AG10803 (cell line): ENCODE measurements at places on chromosomes 3 and 15.

GRCh38 chr15:28985316-28985645, 99.5 kb downstream of the APBA2 start:
- no peak for DNase-seq

GRCh38 chr3:70097084-70097483, 97.6 kb downstream of the SAMMSON start:
- no peak for DNase-seq

DNA sequence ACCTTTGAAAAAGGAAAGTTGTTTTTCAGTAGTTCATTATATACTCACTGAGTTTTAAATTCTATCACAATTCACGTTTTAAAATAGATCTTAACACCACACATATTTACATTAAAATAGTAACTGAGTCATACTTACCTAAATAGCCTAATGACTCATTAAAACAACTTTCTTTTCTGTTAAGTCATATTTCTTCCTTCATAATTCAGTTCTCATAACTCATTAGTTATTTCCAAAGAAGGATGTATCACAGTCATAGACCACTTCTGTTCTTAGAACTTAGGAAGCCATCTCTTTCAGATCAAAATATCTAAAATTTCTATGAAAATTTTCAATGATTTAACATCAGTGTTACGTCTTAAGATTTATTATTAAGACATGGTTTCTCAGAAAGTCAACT, 885.9 kb downstream of the FHIT start:
- DNase-seq = no peak

DNA sequence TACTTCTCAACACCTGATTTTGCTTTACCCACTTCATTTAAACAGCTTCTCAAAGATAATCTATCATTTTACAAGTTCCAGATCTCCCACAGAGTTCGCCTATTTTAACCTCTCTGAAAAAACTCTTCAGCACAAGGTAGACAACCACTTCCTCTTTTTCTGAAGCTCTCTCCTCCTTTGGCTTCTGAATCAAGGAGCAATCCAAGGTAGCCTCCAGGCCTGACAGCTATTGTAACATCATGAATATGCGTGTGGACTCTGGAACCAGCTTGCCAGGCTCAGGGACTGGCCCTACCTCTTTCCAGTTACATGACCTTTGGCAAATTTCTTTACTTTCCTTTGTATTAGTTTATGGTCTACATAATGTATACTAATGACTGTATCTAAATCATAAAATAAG, 405.9 kb upstream of the ZNF385D start:
- DNase-seq = no peak

- no peak for DNase-seq
Measured at GRCh38 chr15:58462547-58462946, 30.8 kb downstream of the LIPC start.

- no peak for DNase-seq
Measured at GRCh38 chr15:57387564-57388076, 11.3 kb downstream of the CGNL1 start.

DNA sequence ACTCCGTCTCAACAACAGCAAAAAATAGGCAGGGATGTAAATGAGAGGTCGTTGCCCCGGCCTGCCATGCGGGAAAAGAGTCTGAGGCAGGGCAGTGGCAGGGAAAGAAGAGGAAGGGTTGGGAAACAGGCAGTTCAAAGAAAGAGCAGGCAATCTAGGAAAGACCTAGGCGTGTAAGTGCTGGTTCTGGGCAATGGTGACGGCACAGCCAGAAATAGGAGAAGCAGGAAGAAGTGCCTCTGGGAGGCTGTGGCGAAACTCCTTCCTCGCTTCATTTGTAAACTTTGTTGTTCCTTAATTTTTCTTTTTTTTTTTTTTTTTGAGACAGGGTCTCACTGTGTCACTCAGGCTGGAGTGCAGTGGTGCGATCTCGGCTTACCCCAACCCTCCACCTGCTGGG, 4.3 kb downstream of the SLC51A start:
- DNase-seq = no peak

- DNase-seq = no peak
Measured at GRCh38 chr3:45753095-45753494, 43.2 kb downstream of the SLC6A20 start.

- no peak for DNase-seq
Measured at GRCh38 chr15:57883701-57884100, 177.2 kb downstream of the POLR2M start.

DNA sequence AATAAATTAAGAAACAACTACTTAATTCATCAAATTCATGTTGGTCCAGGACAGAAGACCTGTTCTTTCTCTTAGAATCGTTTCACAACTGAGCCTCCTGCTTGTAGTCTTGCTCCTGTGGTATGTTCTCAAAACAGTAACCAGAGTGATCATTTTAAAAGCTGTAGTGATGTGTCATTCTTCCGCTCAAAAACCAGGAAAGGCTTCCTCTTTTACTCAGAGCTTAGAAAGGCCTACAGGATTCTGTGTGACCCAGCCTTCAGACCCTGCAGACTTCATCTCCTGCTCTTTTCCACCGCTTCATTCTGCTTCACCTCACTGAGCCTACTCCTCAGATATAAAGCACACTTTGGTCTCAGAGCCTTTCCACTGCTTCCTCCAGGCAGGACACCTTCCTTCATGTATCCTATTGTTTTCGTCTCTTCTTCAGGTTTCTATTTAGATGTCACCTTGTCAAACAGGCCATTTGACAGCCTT, 22.7 kb downstream of the ST6GAL1 start:
- DNase-seq = no peak

DNA sequence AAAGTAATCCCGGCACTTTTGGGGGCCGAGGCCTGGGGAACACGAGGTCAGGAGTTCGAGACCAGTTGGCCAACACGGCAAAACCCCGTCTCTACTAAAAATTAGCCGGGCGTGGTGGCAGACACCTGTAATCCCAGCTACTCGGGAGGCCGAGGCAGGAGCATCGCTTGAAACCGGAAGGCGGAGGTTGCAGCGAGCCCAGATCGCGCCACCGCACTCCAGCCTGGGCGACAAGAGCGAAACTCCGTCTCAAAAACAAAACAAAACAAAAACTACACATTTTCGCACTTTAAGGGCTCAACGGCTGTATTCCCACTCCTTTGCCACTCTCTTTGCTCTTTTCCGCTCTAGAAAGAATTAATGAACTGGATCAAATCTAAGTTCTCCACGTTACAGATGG, 763 bp upstream of the TRNT1 start:
- no peak for DNase-seq

GRCh38 chr15:43429687-43430086, 58.8 kb downstream of the TUBGCP4 start:
- no peak for DNase-seq

- DNase-seq = no peak
Measured at GRCh38 chr3:139104062-139104461, 59.4 kb upstream of the PRR23C start.

- DNase-seq = peak; percentile 63
Measured at GRCh38 chr3:178078953-178079352, 457.3 kb upstream of the KCNMB2 start.

DNA sequence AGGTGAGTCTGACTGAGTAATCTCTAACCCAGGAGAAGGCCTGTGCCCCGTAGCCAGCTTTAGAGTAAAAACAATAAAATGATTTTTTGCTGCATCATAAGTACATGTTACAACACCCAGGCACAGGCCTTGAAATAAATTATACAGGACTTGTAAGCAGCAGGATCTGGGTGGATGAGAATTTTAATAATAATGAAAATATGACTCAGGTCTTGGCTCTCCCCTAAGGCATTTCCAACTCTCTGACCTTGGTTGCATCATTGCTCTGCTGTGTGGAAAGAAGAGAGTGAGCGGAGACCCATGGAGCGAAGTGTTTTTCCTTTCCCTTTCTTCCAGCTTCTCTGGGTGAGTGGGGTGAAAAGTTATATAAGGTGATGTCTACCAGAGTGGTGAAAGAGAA, 44.6 kb downstream of the EOMES start:
- peak; percentile 98 for DNase-seq

DNA sequence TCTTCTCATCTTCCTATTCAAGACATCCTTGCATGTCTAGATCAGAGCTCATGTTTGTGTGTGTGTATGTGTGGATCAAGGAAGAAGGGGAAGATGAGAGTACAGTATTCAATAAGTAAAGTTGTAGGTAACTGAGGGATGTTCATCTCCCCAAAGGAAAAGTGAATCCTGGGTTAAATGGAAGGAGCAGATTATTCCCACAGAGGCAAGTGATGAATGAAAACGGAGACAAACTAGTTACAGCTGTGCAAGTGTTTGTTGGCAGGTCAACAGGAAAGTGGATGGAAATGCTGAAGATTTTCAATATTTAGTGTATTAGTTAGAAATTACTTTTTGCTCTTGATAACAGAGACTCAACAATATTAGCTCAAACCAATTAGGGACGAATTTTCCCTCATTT, 84.2 kb upstream of the PDZRN3 start:
- no peak for DNase-seq

- DNase-seq = peak; percentile 12
Measured at GRCh38 chr3:50623840-50624474, 7.0 kb downstream of the MAPKAPK3 start.

- DNase-seq = no peak
Measured at GRCh38 chr3:168417016-168417415, 321.3 kb upstream of the GOLIM4 start.

DNA sequence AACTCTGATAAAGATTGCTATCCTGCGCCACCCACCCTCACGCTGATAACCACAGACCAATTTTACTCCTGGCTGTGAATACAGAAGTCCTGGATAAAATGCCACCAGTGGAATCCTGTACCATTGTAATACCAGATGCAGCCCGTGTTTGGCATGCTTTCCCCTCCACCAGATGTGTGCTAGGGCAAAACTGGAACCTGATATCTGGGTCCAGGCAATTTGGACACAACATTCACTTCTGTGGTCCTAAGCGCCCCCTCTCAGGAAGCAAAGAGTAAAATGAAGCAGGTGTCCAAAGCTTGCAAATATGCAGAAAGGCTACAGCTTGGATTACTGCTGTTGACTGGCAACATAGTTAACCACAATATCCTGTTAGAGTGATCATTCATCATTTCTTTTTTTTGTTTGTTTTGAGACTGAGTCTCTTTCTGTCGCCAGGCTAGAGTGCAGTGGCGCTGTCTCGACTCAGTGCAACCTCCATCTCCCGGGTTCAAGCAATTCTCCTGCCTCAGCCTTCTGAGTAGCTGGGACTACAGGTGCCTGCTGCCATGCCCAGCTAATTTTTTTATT, 32.8 kb downstream of the LOXL1 start:
- peak; percentile 34 for DNase-seq

DNA sequence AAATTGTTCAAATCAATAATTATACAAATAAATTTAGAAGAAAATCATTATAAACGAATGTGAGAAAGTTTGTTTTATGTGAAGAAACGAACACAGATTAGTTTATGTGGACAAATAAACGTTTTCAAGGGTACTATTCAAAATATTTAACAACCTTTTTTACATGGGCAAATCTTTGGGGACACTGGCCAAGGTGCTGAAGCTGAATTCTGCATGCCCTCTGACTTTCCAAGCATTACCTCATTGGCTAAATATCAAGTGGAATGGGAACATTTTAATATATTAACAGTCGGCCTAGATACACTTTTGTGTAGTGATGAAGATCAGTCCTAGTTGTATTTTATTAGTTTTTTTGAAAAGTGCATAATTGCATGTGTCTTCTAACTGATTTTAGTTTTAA, 636.4 kb upstream of the DPPA4 start:
- no peak for DNase-seq

DNA sequence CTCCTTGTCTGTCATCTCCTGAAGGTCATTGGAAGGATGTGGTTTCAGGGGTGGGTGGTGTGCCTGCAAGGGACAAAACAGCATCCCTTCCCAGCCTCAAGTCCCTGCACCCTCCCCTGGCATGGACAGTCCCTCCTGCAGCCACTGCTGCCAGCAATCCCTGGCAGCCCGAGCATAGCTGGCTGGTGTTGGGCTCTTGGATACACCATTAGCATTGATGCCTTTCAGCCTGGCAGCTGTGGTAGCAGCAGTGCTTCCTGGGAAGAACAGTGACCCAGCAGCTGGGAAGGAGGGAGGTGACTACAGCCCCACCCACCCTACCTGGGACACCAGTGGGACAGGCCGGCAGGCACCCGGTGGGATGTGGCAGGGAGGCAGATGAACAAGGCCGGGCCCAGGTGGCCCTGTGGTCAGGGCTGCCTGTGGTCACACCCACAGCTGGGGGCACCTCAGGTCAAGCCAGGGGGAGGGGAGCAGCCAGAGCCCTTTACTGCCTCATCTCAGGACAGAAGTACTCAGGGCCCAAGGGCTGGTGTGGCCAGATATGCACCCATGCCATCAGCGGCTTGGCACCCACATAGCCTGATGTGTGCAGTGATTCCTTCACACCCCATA, 32.9 kb upstream of the TMEM115 start:
- DNase-seq = no peak

GRCh38 chr3:152460936-152461335, 192.2 kb downstream of the MBNL1 start:
- DNase-seq = no peak

GRCh38 chr3:140832883-140833282, 108.8 kb upstream of the SLC25A36 start:
- no peak for DNase-seq

DNA sequence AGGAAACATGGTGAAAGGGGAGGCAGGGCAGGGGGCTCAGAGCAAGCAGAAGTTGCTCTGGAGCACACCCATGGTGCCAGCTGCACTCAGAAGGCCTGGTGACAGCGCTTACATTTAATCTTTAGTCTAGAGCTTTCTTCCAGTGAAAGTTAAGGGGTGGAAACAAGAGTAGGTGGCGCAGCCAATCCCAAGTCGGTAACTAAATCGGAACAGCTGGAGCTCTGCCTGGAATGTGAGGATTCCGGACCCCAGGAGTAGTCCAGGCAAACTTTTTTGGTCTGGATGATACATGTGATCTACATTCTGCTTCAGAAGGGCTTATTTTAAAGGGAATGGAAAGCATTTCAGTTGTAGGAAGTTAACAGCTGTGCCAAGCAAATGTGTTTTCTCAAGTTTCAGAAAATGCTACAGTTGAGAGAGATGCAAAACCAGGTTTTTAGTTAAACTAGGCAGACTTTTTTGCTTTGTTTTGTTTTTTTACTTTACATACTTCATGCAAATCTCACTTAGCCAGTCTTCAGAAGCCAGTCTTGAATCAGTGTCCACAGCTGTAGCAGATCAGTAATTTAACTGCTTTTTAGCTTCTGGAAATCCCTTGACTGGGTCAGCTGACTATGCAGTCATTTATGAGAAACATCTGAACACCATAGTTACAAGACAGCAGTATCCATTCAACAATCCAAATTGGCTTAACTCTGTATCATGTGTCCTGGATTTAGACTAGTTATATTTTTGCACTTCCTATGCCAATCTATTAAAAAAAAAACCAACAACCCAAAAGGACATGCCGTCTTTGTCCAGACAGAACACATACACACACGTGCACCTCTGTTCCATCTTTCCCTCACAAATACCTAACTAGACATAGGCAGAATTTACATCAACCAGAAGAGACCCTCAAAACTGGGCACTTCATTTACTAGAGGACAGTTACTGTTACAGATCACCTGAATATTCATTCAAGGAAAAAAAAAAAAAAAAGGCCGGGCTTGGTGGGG, 33.2 kb downstream of the ZNF106 start:
- peak; percentile 95 for DNase-seq

GRCh38 chr3:197394464-197395321, 96.3 kb upstream of the DLG1 start:
- peak; percentile 100 for DNase-seq
